ENCODE measurements at places on chromosomes 16 and 17. TPM values are rescaled to one million over a fixed set of nuclear protein-coding genes. Genes with fewer than 3 reads are reported as not detected.

- H3K4me3 ChIP-seq, result peak overlapping the region; percentile 85
- peaks cover 4% of the 10 kb centered on the region for H3K36me3 ChIP-seq
- H3K27me3 ChIP-seq, result no peaks in the 10 kb centered on the region
- no peak overlapping the region for H3K27ac ChIP-seq
- no peak for DNase-seq
Observed at GRCh38 chr17:19361326-19361725, 1.2 kb downstream of the B9D1 start.

The RARA gene
- 79.6 TPM for total RNA-seq

GRCh38 chr16:4321286-4322120 is 5.6 kb downstream of the GLIS2 start:
- DNase-seq, result no peak
- no peaks in the 10 kb centered on the region for H3K36me3 ChIP-seq
- H3K27ac ChIP-seq, result peak overlapping the region; percentile 71
- no peaks in the 10 kb centered on the region for H3K27me3 ChIP-seq
- no peak overlapping the region for H3K4me3 ChIP-seq

- no peak overlapping the region for H3K4me3 ChIP-seq
- H3K27ac ChIP-seq, result no peak overlapping the region
Observed at GRCh38 chr16:70476272-70477020, 22.1 kb downstream of the FCSK start.

GRCh38 chr17:78173097-78173715 is 4.8 kb downstream of the SYNGR2 start:
- no peak overlapping the region for H3K4me3 ChIP-seq
- peaks cover 9% of the 10 kb centered on the region for H3K36me3 ChIP-seq
- H3K27me3 ChIP-seq, result no peaks in the 10 kb centered on the region
- H3K27ac ChIP-seq, result peak overlapping the region; percentile 44
- H3K4me1 ChIP-seq, result peaks cover 18% of the 10 kb centered on the region
- DNase-seq, result no peak

DNA sequence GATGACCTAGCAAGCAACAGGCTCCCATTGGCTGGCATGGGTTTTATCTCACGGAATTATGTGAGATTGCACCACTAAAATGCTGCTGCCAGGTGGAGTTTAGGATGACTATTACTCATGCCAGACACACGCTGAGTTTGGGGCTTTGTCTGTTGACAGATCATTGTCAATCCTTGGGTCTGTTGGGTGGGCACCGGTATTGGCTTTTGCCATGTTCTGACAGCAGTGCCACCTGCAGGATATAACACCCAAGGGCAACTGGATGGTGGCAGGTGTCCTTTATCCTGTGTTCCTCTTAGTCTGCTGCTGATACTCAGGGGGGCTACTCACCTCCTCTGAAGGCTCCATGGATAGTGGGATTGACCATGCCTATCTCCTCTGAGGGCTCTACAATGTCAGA is 221.6 kb upstream of the DYNLRB2 start:
- H3K4me1 ChIP-seq, result no peaks in the 10 kb centered on the region
- H3K36me3 ChIP-seq, result no peaks in the 10 kb centered on the region
- H3K4me3 ChIP-seq, result no peak overlapping the region

- no peak overlapping the region for H3K4me3 ChIP-seq
- no peaks in the 10 kb centered on the region for H3K36me3 ChIP-seq
- H3K27ac ChIP-seq, result no peak overlapping the region
- peaks cover 16% of the 10 kb centered on the region for H3K27me3 ChIP-seq
Observed at GRCh38 chr16:2815299-2815771, 1.7 kb upstream of the PRSS21 start.

- H3K27ac ChIP-seq, result no peak overlapping the region
- H3K27me3 ChIP-seq, result peaks cover 94% of the 10 kb centered on the region
- H3K4me1 ChIP-seq, result peaks cover 17% of the 10 kb centered on the region
- no peaks in the 10 kb centered on the region for H3K36me3 ChIP-seq
- DNase-seq, result no peak
Observed at GRCh38 chr17:37744633-37744927, 279 bp downstream of the HNF1B start.

- peak overlapping the region; percentile 10 for H3K4me3 ChIP-seq
- H3K27me3 ChIP-seq, result no peaks in the 10 kb centered on the region
- no peaks in the 10 kb centered on the region for H3K36me3 ChIP-seq
- no peak for DNase-seq
Observed at GRCh38 chr17:50266384-50267073, 7.7 kb upstream of the TMEM92 start.

- peaks cover 9% of the 10 kb centered on the region for H3K4me1 ChIP-seq
- H3K27ac ChIP-seq, result peak overlapping the region; percentile 81
- H3K27me3 ChIP-seq, result no peaks in the 10 kb centered on the region
Observed at GRCh38 chr17:80254396-80255251, 6.0 kb upstream of the RNF213 start.

The SLC7A6 gene
- total RNA-seq, result 73.2 TPM

The NGFR gene
- total RNA-seq, result 14.7 TPM

DNA sequence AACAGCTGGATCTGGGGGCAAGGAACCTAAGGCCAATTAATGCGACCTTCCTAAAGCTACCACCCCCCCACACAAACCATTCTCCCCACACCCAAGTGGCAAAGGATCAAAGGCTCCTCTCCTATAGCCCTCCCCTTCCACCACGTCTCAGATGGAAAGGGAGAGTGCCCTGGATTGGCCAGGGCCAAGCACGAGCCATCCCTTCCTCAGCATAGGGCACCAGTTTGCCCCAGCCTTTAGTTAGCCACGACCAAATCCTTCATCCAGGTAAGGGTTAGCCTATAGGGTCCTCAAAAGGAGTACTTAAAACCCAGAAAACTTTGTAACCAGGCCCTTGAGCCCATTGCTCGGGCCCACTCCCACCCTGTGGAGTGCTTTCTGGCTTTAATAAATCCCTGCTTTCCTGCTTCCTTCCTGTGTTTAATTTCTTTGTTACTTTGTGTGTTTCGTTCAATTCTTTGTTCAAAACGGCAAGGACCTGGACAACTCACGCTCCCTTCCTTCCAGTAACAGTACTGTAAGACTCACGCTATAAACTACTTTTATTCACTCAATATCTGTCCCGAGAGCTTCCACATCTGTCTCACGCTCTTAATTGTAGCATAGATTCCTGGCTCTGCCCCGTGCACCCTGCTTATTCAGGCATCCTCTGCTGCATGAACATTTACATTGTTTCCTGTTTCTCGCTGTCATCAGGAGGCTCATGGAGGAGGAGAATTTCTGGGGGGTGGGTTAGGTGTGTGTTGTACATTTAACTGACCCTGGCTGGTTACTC is 62.3 kb downstream of the TNFRSF13B start:
- H3K27me3 ChIP-seq, result peaks cover 1% of the 10 kb centered on the region
- peak overlapping the region; percentile 36 for H3K27ac ChIP-seq
- no peak for DNase-seq
- no peak overlapping the region for H3K4me3 ChIP-seq
- no peaks in the 10 kb centered on the region for H3K36me3 ChIP-seq

The COIL gene
- 22.5 TPM for total RNA-seq

The SALL1 gene
- total RNA-seq, result 0.33 TPM

- H3K4me1 ChIP-seq, result peaks cover 37% of the 10 kb centered on the region
- no peak overlapping the region for H3K4me3 ChIP-seq
- no peaks in the 10 kb centered on the region for H3K27me3 ChIP-seq
- DNase-seq, result no peak
- H3K36me3 ChIP-seq, result peaks cover 3% of the 10 kb centered on the region
- H3K27ac ChIP-seq, result no peak overlapping the region
Observed at GRCh38 chr16:17461951-17462729, 8.6 kb downstream of the XYLT1 start.

DNA sequence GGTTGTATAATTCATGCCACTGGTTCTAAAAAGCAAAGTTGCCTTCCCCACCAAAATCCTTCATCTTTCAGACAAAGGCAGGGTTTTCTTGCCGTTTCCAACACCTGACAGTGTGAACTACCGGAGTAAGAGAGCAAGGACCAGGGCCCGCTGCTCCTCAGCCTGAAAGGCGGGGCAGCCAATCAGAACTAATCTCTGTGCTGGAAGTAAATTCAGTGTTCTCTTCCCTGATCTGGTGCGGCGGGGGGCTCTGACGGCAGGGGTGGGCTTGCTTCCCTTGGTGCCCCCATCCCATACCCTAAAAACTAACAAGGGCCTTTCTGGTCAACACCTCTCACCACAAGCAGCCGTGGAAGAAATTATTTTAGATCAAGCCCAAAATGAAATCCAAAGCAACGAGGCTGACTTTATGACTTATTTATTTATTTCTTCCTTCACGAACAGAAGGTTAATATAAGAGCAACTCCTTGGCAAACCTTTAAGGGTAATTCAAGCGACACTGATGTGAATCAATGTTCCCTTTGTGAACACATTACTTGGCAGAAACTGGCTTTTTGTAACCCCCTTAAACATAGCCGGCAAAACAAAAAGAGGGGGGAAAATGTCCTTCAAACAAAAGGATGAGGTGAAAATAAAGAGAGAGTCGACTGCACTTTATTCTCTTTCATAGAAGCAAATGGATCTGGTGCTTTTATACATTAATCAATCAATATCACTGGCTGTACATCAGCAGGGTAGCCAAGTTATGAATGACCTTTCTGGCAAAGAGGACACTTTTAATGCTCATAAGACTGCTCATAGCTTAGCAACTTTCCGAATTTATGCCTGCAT is 189.9 kb downstream of the ZFHX3 start:
- peaks cover 3% of the 10 kb centered on the region for H3K36me3 ChIP-seq
- H3K4me3 ChIP-seq, result no peak overlapping the region
- peak overlapping the region; percentile 37 for H3K27ac ChIP-seq
- no peak for DNase-seq

The TEKT3 gene
- total RNA-seq, result 2.4 TPM

The MRPL45 gene
- total RNA-seq, result 41.9 TPM

The SEPTIN12 gene
- 0.42 TPM for total RNA-seq

DNA sequence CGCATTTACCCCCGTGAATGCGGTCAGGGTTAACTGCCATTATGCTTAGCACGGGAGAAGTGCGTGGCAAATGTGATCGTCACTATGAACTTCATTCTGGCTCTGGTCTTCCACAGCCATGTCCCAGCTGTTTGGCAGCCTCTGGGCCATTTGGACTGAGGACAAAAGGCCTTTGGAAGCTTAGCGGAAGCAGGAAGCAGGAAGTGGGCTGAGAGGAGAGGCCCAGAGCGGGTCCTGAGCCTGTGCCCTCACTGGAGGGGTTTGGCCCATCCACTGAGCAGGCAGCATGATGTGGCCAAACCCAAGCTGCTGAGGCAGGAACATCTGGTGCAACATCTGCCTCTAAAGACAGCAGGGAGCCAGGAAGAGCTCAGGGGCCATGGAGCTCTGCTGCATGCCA is 345.9 kb downstream of the C16orf95 start:
- peaks cover 30% of the 10 kb centered on the region for H3K4me1 ChIP-seq
- no peaks in the 10 kb centered on the region for H3K27me3 ChIP-seq
- DNase-seq, result no peak
- no peaks in the 10 kb centered on the region for H3K36me3 ChIP-seq

The HYDIN gene
- total RNA-seq, result 1.2 TPM

- H3K27me3 ChIP-seq, result peaks cover 16% of the 10 kb centered on the region
- no peaks in the 10 kb centered on the region for H3K36me3 ChIP-seq
- H3K27ac ChIP-seq, result no peak overlapping the region
Observed at GRCh38 chr17:74288785-74289184, 14.8 kb downstream of the DNAI2 start.

- H3K4me3 ChIP-seq, result no peak overlapping the region
- H3K4me1 ChIP-seq, result no peaks in the 10 kb centered on the region
- DNase-seq, result no peak
- H3K36me3 ChIP-seq, result no peaks in the 10 kb centered on the region
- peaks cover 13% of the 10 kb centered on the region for H3K27me3 ChIP-seq
Observed at GRCh38 chr16:76488065-76488417, 210.8 kb downstream of the CNTNAP4 start.

The HEATR9 gene
- total RNA-seq, result not detected

DNA sequence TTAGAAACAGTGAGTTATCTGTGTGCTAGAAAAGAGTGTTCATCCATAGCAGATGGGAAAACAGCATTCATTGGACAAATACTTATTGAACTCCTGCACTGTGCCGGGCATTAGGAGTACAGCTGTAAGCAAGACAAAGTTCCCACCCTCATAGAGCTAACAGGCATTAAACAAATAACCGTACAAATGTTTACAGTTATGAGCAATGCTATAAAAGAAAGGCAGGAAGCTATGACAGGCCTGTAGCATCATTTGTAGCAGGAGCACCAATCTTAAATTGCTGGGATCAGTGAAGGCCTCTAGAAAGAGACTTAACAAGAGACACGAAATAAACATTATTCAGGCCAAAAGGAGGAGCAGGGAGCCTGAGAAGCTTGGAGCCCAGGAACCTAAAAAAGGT is 15.6 kb downstream of the SDR42E1 start:
- no peak for DNase-seq
- H3K36me3 ChIP-seq, result no peaks in the 10 kb centered on the region
- peak overlapping the region; percentile 11 for H3K27ac ChIP-seq
- H3K4me1 ChIP-seq, result peaks cover 28% of the 10 kb centered on the region

DNA sequence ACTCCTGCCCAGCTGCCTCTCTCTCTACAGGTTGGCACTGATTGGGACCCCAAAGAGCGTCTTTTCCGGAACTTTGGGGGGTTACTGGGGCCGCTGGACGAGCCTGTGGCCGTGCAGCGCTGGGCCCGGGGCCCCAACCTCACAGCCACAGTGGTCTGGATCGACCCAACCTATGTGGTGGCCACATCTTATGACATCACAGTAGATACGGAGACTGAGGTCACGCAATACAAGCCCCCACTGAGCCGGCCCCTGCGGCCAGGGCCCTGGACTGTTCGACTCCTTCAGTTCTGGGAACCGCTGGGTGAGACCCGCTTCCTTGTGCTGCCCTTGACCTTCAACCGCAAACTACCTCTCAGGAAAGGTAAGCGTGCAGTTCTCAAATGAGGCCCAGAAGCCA is 12.3 kb downstream of the XYLT2 start:
- H3K4me3 ChIP-seq, result no peak overlapping the region
- H3K27ac ChIP-seq, result no peak overlapping the region
- peaks cover 4% of the 10 kb centered on the region for H3K36me3 ChIP-seq
- no peak for DNase-seq
- H3K27me3 ChIP-seq, result no peaks in the 10 kb centered on the region
- peaks cover 5% of the 10 kb centered on the region for H3K4me1 ChIP-seq

- H3K36me3 ChIP-seq, result no peaks in the 10 kb centered on the region
- DNase-seq, result no peak
- H3K27me3 ChIP-seq, result peaks cover 5% of the 10 kb centered on the region
- no peak overlapping the region for H3K27ac ChIP-seq
- H3K4me1 ChIP-seq, result no peaks in the 10 kb centered on the region
- no peak overlapping the region for H3K4me3 ChIP-seq
Observed at GRCh38 chr16:21702276-21702675, 38.5 kb downstream of the OTOA start.

The EIF3C gene
- 660 TPM for total RNA-seq

GRCh38 chr17:50079334-50080095 is 15.6 kb upstream of the PDK2 start:
- peaks cover 54% of the 10 kb centered on the region for H3K36me3 ChIP-seq
- H3K27ac ChIP-seq, result no peak overlapping the region
- no peak overlapping the region for H3K4me3 ChIP-seq
- DNase-seq, result no peak
- H3K27me3 ChIP-seq, result no peaks in the 10 kb centered on the region

GRCh38 chr16:82598771-82599170 is 28.0 kb upstream of the CDH13 start:
- H3K27ac ChIP-seq, result no peak overlapping the region
- DNase-seq, result no peak
- no peak overlapping the region for H3K4me3 ChIP-seq

Data from mesothelial cell of epicardium (in vitro differentiated cells).